ENCODE measurements at places on chromosomes 7 and 10. TPM values are rescaled to one million over a fixed set of nuclear protein-coding genes. Genes with fewer than 3 reads are reported as not detected.

MYH16 gene
- 0.53 TPM for total RNA-seq

CAV2 gene
- total RNA-seq: 270 TPM

FGFR2 gene
- 0.20 TPM for total RNA-seq

CH25H gene
- total RNA-seq: 0.40 TPM

PDGFA gene
- 75.6 TPM for total RNA-seq

NPFFR1 gene
- total RNA-seq: not detected

DAGLB gene
- total RNA-seq: 22.4 TPM

CYP3A5 gene
- total RNA-seq: not detected

SPOCK2 gene
- total RNA-seq: 0.20 TPM

LIPM gene
- total RNA-seq: not detected

KIF20B gene
- 14.2 TPM for total RNA-seq

KEL gene
- total RNA-seq: not detected

AEBP1 gene
- total RNA-seq: 5.4 TPM

ARMC10 gene
- total RNA-seq: 49.0 TPM

All from pulmonary artery endothelial cell (primary cell).